Left cardiac atrium (tissue), 4 donors: ENCODE measurements at places on chromosomes 7 and 10. TPM values are rescaled to one million over a fixed set of nuclear protein-coding genes. Genes with fewer than 3 reads are reported as not detected.

GRCh38 chr7:51034521-51035264 lies 252.0 kb upstream of the GRB10 start:
- DNase-seq = no peak

DNA sequence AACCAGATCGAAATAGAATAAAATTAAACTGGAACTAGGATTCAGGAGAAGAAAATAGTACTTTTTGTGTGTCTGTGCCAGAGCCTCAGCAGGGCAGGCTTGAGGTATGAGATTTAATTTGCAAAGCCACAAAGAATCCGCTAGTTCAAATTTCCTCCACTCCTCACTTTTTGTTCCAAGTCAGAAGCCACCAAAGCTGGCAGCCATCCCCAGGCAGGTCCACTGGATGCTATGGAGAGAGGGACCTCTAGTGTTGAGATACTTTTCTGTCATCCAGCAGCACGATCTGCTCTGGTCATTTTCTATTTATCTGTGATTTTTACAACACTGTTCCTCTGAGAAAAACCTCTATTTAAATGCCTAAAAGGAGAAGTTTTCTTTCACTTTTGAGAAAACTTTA lies 147.9 kb upstream of the FRMD4A start:
- peak; percentile 74 for DNase-seq

GRCh38 chr7:57354679-57355338 lies 95.2 kb upstream of the ZNF716 start:
- DNase-seq = peak; percentile 29

DNA sequence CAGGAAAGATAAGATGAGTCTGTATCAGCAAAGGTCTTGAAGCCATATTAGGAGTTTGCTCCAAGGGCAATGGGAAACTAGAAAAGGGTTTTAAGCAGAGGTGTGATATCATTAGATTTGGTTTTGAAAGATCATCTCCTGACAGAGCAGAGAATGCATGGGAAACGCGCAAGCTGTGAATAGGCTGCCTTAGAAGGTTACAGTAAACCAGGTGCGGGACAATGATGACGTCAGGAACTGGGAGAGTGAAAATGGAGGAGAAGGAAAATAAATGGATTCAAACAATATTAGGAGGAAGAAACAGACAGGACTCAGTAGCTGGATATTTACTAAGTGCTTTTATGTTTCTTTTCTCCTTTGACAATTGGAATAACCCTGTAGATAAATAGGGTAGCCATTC lies 50.6 kb downstream of the CACNB2 start:
- no peak for DNase-seq

DNA sequence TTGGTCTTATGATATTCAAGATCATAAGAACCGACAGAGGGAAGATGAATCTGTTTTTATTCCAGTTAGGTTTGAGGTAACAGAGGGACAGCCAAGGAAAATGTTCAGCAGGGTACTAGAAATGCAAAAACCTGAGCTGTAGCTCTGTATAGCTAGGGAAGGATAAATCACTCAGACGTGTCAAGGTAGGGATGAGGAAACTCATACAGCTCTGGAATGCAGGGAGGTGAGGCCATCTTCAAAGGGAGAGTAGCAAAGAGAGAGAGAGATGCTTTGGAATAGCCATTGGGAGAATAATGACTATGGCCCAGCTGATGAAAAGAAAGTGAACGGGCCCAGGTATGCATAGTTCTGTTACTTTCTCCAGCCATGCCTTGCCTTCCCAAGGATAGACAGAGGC lies 77.8 kb downstream of the PAX2 start:
- DNase-seq = no peak

- no peak for DNase-seq
Measured at GRCh38 chr10:37263304-37263703, 137.9 kb downstream of the ANKRD30A start.

DNA sequence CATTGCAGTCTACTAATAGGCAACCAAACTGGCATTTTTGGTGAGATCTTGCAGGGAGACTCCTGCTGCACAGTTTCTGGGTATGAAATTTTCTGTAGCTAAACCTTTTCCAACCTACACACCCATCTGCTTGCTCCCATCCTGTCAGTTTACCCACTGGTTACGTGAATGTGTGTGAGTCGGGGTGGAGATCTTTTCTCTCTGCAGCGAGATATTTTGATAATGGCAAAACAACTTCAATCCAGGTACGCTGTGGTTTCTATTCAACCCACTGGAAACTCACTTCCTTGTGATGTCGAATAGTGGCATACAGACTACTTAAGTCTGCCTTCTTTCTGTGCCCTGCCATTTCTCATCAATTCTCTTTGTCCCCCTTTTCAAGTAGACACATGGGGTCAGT lies 4.5 kb downstream of the PLEKHA1 start:
- DNase-seq = no peak

- DNase-seq = no peak
Measured at GRCh38 chr7:79982141-79982770, 152.4 kb upstream of the GNAI1 start.

- DNase-seq = no peak
Measured at GRCh38 chr7:28269700-28270361, 89.2 kb upstream of the JAZF1 start.

- no peak for DNase-seq
Measured at GRCh38 chr7:6367701-6368211, 80.0 kb downstream of the DAGLB start.

The HILPDA gene
- total RNA-seq = 9.7 TPM

The AQP1 gene
- total RNA-seq = 352 TPM

The PLPP4 gene
- total RNA-seq = not detected

The SEMA4G gene
- 2.4 TPM for total RNA-seq

The CCL24 gene
- total RNA-seq = 0.56 TPM
